ENCODE measurements at places on chromosomes 13 and 19.

- DNase-seq, result no peak
Measured at GRCh38 chr13:63463782-63464610, 2048.3 kb upstream of the PCDH20 start.

DNA sequence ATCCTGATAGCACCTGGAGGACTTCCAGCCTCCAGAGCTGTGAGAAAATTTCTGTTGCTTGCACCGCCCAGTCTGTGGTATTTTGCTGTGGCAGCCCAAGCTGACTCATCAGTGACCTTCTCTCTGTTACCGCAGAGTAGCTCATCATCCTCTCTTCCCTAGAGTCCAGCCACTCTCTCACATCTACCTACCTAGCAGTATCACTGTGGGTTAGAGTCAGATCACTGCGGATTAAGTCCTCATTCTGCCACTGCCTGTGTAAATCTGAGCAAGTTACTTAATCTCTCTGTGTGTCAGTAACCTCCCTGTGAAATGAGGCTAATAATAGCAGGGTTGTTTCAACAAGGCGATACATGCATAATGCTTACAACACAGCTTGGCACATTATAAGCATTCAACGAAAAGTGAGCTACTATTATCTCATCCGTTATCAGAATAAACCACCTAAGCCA, 40.3 kb upstream of the USPL1 start:
- peak; percentile 8 for DNase-seq

GRCh38 chr19:38721979-38722773, 22.1 kb downstream of the CAPN12 start:
- no peak for DNase-seq

DNA sequence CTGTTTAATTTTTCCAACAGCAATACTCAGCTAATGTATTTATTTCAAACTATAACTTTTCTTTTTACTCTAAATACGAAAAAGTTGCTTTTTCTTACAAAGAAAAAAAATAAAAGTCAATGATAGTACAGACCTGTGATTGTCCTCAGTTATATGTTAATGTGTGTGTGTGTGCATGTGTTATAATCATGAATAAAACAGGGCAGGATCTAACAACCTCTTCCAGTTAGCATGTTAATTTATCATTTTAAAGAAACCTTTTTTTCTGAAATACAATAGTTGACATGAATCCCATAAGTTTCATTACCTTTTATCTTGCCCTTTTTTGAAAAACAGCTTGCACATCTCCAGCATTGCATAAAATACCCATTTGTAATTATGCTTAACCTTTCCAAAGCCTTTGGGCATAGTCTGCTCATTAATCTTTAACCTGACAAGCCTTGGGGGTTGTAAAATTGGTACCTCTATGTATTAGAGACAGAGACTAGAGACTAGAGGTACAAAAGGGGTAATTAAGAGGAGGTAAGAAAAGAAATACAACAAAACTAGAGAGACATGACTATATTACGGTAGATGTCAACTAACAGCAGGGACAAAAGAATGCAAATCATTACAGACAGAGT, 828.1 kb downstream of the OLFM4 start:
- DNase-seq, result no peak

DNA sequence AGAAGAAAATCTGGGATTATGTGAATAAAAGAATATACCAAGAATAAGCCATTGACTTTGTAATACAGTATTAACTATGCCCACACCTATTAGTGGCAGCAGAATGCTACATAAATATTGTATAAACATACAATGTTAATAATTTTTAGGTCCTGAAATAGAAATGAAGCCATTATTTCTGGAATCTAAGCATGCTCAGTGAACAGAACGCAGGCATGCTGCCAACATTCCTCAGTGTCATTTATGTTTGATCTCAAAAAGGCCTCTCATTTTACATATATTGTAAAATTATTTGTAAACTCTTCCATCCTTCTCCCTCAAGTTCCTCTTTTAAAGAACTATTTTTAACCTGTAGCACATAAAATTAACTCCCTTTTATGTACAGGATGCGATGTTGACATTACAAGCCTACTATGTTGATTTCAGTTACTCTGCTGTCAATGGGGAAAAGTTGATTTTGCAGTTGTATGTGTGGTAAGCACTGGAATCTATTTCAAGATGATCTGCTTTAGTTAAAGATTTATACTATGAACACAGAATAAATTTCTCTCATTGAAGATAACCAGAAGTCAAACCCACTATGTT, 118.8 kb downstream of the VWA8 start:
- peak; percentile 31 for DNase-seq

DNA sequence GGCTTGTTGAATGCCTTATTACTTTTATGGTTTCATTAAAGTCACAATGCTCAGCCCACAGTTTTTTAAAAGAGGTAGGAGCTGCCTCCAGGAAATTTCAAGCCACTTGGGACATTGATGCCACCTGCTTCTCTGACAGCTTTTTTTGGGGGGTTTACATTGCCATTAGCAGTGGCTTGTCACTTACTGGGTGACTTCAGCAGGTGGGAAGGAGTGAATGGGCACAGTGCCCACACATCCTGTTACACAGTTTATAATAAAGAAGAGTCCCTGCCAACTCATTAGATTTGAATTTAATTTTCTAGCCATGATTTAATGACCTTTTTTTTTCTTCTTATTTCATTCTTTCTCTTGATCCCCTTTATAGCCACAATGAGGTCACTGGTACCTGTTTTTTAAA, 61.0 kb downstream of the NHLRC3 start:
- DNase-seq, result no peak

DNA sequence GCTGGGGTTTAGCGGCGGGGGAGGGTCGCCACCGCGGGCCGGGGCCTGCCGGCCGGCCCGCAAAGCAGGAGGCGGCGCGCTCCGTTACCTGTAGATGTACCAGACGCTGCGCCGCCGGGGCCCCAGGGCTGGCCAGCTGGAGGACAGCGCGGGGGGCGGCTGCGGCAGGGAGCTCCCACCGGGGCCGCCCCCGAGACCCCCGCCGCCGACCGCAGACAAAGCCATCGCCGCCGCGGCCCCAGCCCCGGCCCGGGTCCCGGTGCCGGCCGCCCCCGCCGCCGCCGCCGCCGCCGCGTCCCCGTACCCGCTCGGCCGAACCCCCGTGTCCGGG, 24.8 kb downstream of the SHANK1 start:
- no peak for DNase-seq

DNA sequence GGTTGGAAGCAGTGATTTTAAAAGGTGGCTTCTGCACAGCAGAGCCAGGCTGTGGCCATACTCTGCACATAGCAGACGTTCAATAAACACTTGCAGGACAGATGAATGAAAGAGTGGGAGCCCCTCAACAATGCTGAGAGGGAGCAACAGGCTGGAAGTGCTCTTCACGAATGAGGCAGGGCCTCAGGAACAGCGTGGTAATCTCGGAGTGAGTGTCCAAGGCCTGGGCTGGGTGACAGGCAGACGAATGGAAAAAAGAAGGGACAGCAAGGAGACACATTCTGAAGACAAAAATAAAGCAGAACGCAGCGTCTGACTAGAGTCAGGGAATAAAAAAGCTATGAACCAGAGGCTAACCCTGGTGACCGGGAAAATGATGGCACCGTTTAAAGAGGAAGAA, 11.1 kb downstream of the GJA3 start:
- DNase-seq, result no peak

- DNase-seq, result no peak
Measured at GRCh38 chr13:29954082-29955028, 103.9 kb upstream of the UBL3 start.

DNA sequence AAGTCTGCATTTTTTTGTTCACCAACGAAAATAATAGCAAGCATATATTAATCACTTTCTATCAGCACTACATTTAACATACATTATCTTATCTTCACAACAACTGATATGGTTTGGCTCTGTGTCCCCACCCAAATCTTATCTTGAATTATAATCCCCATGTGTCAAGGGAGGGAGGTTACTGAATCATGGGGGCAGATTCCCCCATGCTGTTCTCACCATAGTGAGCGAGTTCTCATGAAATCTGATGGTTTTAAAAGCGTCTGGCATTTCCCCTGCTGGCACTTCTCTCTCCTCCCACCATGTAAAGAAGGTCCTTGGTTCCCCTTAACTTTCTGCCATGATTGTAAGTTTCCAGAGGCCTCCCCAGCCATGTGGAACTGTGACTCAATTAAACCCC, 235.7 kb upstream of the RXFP2 start:
- no peak for DNase-seq

DNA sequence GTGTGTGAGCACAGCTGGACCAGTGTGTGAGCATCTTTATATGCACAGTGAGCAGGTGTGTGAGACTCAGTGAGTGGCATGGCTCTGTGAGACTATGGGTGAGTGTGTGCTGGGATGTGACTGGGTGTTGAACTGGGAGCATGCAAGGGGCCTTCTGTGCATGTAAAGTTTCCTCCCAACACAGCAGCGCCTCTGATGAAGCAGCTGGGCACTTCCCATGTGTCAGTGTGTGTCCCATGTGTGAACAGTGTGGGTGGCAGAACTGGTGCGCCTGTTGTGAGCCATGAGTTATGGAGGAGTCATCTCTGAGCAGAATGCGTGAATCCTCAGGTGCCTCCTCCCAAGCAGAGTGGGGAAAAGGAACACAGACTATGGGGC, 24.1 kb downstream of the LGALS16 start:
- DNase-seq, result no peak

DNA sequence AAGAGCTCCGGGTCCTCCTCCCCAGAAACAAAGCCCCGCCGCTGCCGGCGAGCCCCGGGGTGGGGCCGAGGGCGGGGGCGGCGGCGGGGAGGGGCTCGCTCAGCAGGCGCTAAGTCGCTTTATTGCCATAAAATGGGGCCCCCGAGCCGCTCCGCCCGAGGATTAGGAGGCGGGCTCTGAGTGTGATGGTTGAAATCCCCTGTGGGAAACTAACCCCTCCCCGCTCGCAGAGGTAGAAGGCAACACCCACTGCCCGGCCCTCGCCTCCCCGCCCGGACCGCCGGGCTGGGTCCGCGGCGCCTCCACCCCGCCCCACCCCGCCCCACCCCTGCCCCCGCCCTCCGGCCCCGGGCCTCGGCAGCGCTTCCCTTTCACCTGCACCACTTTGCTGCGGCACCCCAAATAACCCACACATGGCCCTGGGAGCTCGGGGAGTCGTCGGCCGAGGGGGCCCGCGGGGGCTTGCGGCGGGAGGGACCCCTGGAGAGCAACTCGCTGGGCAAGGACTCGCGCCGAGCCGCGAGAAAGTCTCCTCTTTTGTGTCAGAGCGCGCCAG, at the start of gene KLF12:
KLF12 (minus strand) TSS at position 184 of the 556 bp plus-strand sequence.
- peak; percentile 95 for DNase-seq

GRCh38 chr13:33911521-33911920, 93.6 kb downstream of the RFC3 start:
- DNase-seq, result no peak

- no peak for DNase-seq
Measured at GRCh38 chr13:44072536-44072935, 192.8 kb downstream of the LACC1 start.

DNA sequence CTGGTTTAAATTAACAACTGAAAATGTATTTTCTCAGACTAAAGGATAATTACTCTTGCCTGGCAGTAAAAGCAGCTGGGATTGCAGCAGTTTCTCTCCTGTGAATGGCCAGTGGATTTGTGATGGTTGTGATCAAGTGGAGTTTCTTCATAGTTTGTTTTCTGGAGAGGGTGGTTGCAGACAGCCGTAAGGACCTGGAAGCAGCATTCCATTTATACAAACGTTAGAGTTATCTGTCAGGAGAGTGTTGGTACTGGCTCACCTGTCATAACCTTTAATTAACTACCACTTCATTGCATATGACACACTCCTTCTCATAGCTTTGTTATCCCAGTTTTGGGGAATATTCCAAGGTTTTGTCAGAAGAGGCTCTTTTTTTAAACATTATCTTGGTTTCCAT, 258.4 kb upstream of the SLC10A2 start:
- no peak for DNase-seq

- DNase-seq, result no peak
Measured at GRCh38 chr13:90633849-90634248, 713.6 kb upstream of the MIR17HG start.

DNA sequence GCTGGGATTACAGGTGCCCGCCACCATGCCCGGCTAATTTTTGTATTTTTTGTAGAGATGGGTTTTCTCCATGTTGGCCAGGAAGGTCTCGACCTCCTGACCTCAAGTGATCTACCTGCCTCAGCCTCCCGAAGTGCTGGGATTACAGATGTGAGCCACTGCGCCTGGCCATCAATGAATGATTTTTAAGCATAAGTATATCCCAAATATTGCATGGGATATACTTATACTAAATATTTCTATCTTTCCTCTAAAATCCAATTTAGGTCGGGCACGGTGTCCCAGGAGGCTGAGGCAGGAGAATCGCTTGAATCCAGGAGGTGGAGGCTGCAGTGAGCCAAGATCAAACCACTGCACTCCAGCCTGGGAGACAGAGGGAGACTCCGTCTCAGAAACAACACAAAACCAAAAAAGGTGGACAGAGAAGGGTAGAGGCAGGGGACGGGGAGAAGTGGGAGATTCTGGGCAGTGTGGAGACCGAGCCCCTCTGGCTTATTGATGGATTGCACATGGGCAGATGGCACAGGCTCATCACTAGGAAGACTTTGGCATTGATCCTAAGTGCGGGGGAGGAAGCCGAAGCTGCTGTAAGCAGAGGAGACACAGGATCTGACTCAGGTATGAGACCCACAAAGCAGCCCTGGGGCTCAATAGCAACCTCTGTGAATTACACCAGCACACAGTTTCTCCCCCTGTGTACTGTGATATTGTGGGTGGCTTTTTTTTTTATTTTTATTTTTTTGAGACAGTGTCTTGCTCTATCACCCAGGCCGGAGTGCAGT, 13.5 kb downstream of the ARRDC5 start:
- no peak for DNase-seq

GRCh38 chr19:8340341-8341096, 2.5 kb downstream of the KANK3 start:
- DNase-seq, result no peak

Measured in hepatocyte (in vitro differentiated cells).